Activated effector memory CD4-positive, alpha-beta T cell treated with anti-CD3 and anti-CD28 coated beads, Interleukin-2, amount 50 U/mL, for 16 hours (primary cell): ENCODE measurements at places on chromosomes 12 and 14.

DNA sequence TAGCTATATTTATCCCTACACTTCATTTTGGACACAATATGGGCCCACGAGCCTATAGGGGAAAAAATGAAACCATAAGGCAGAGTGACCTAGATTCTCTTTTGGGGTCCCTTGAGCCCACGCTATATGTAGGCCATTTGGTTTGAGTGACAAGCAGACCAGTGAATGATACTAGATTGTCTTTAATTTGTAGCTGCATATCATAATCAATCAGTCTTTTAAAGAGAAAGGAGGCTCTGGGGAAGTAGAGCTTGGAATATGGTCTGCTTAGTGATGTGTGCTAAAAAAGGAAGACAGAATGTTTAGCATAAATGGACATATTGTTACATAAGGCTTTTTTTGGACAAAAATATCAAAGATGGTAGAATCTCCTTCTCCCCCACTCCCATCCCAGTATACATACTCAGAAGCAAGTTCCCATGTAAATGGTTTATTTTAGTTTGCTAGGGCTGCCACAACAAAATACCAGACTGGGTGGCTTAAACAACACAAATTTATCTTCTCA lies 140.8 kb downstream of the CAPZA3 start:
- no peak for DNase-seq

GRCh38 chr14:49702725-49703124 lies 9.8 kb downstream of the KLHDC1 start:
- no peak for DNase-seq

GRCh38 chr14:69036757-69037506 lies 57.8 kb upstream of the ACTN1 start:
- DNase-seq = no peak

DNA sequence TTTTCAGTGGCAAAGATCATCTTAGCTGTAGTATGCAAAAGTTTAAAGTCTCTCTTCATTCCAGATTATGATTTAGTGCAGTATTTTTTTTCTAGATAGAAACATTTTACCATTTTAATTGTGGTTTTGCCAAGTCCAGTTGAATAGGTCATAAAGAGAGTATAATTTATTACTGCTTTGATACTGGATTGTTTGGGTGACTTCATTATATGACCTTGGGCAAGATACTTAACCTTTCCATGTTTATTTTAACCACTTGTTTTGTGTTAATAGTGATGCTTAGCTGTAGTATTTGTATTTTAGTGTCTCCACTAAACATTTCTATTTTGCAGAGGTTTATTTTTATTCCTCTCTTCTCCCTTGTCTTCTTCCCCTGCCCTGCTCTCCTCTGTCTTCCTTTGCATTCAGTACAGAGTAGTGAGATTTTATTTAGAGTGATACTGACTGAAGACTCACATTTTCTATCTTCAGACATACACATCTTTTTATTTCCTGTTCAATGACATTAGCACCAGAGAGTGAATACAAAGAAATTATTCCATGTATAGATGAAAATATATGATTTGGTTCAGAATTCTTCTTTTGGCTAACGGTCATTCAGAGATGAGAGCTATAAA lies 215.2 kb downstream of the ERC1 start:
- DNase-seq = no peak

- no peak for DNase-seq
These were observed 707 bp downstream of the G2E3 start for GRCh38 chr14:30559638-30560091.

GRCh38 chr14:83071888-83072501 lies 1538.3 kb upstream of the SEL1L start:
- DNase-seq = no peak

DNA sequence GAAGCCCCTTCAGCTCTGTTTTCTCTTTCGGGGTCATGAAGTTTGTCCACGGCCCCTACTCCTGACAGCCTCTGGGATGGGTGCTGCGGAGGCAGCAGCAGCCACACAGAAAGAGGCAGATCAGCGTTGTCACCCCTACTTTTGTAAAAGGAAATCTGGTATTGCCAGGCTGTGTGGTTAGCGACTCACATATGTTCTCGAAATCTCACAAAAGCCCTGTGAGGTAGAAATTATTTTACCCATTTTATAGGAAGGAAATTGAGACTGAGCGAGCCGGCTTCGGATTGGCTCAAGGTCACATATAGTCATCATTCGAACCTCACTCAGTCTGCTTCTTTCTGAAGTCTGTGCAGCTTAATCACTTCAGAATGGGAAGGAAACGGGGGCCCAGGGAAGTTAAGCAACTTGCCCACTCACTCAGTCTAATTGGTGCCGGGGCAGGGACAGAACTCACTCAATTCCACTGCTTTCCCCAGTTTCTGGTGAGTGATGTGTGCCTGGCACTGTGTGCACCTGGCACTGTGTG lies 1.1 kb upstream of the CKAP4 start:
- DNase-seq = peak; percentile 74

- no peak for DNase-seq
These were observed 46.6 kb upstream of the PLEKHG6 start for GRCh38 chr12:6263931-6264330.

- no peak for DNase-seq
These were observed 1009.1 kb upstream of the FLRT2 start for GRCh38 chr14:84520711-84521338.

GRCh38 chr14:93592786-93593185 lies 162.0 kb downstream of the UNC79 start:
- DNase-seq = no peak

DNA sequence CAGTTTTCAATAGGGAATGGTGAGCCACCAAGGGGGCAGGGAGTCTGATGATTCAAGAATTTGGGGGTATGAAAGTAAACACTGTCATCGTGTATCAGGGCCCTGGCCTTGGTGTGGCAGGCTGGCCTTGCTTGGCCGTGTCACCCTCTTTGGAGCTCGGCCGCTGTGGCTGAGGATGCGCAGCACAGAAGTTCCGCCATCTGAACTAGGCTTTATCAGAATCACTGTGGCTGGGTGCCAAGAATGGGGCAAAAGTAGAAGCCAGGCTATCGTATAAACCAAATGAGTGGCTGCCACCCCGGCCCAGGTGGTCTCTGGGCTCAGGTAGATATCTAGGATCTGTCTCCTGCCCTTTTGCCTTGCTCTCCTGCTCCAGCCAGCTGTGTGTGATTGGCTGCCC lies 137.4 kb downstream of the PAPOLA start:
- no peak for DNase-seq

DNA sequence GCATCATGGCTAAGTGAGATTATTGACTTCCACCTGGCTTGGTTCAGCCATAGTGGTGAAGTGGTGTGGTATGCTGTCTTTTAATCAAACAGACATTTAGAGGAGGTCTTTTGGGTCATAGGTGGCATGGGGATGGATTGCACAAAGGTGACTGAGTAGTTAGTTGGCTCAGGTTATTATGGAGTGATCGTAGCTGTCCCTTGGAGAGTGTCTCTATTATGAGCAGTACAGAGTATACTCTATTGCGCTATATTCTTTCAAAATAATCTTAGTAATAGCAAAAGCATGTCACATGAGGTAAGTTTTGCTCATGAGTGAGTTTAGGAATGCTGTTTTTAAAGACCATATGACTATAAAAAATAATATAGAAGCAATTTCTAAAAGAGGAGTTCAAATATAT lies 60.4 kb downstream of the RASSF8 start:
- no peak for DNase-seq

- no peak for DNase-seq
These were observed 5.6 kb downstream of the KRR1 start for GRCh38 chr12:75505706-75506312.

GRCh38 chr12:53160673-53161072 lies 19.8 kb upstream of the ZNF740 start:
- DNase-seq = no peak

DNA sequence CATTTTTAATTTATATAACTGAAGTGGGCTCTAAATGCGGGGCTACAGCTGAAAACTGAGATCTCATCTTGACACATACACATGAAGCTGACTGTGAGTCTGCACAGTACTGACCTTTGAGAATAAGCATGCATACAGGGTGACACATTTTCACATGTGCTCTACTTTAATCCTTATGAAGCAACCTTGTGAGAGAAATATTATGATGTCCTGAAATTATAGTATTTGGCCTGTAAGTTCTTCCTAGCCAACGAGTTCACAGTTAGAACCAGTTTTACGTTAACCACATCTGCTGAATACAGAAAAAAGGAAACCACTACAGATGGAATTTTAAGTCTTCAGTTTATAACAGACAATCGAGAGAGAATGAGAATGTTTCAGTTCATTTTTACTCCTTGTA lies 70.3 kb downstream of the SPPL3 start:
- no peak for DNase-seq

DNA sequence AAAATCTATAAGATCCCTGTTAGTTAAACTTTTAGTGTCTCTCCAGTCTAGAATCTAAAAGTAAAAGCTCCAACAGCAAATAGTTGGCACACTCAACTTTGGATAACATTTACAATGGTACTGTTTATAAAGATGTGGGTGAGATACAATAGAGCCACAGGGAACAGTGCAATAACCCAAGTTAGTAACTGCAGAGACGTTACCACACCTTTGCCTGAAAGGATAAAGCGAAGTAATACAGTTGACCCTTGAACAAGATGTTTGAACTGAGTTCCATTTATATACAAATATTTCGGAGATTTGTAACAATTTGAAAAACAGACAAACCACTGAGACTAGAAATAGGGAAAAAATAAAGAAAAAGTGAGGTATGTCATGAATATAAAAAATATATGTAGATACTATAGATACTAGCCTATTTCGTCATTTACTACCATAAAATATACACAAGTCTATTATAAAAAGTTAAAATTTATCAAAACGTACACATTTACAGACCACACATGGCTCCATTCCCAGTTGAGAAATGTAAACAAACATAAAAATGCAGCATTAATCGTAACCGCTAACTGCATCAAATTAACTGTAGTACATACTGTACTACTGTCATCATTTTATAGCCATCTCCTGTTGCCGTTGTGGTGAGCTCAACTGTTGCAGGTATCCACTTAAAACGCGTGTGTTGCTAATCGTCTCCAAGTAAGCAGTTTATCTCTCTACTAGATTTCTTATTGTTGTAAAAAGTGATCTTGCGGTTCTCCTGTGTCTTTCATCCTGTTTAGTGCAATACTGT lies 56.5 kb upstream of the HIF1A start:
- DNase-seq = no peak

- no peak for DNase-seq
These were observed 38.7 kb upstream of the DUSP6 start for GRCh38 chr12:89390802-89391673.

- DNase-seq = no peak
These were observed 79.7 kb downstream of the PTPRR start for GRCh38 chr12:70840656-70841350.

DNA sequence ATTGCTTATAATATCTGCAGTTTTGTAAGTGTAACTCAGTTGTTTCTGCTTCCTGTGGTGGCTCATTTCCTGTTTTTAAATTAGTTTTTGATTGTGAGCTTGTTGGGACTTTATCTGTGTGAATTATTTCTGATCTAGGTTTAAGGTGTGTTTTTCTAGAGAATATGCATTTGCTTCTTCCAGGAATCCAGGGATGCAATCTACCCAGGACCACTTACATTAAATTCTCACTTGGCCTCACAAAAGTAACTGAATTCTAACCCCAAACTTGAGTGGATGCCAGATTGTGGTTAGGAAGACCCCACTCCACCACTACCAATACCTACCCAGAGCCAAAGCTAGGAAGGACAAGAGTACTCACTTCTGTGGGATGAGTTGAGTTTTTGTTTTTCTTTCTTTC lies 11.9 kb downstream of the STYX start:
- DNase-seq = no peak

GRCh38 chr12:118436986-118437385 lies 60.6 kb downstream of the SUDS3 start:
- no peak for DNase-seq

- no peak for DNase-seq
These were observed 93.5 kb downstream of the PLEKHA5 start for GRCh38 chr12:19223018-19223417.

GRCh38 chr12:7069386-7069785 lies 8.9 kb downstream of the C1S start:
- DNase-seq = no peak

- no peak for DNase-seq
These were observed 55.7 kb downstream of the TRIM9 start for GRCh38 chr14:51039252-51039651.

- DNase-seq = no peak
These were observed 743.4 kb downstream of the RPS29 start for GRCh38 chr14:48842785-48843184.

GRCh38 chr14:93156693-93157369 lies 27.9 kb downstream of the MOAP1 start:
- DNase-seq = no peak

DNA sequence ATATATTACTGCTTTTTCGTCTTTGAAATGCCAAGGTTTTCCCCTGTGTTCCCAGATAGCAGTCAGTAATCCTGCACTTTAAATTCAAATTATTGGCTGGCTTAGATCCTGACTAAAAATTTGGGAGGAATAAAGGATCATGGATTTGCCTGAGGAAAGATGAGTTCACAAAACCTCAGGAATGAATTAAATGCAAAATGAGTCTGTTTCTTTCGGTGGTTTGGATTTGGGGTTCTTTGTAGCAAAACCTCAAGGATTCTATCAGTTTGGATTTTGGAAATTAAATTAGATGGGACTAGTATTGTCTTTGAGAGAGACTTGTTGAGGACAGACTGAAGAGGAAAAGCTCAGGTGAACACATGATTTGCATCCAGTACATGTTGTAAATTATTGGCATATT lies 36.1 kb downstream of the PPFIBP1 start:
- no peak for DNase-seq

DNA sequence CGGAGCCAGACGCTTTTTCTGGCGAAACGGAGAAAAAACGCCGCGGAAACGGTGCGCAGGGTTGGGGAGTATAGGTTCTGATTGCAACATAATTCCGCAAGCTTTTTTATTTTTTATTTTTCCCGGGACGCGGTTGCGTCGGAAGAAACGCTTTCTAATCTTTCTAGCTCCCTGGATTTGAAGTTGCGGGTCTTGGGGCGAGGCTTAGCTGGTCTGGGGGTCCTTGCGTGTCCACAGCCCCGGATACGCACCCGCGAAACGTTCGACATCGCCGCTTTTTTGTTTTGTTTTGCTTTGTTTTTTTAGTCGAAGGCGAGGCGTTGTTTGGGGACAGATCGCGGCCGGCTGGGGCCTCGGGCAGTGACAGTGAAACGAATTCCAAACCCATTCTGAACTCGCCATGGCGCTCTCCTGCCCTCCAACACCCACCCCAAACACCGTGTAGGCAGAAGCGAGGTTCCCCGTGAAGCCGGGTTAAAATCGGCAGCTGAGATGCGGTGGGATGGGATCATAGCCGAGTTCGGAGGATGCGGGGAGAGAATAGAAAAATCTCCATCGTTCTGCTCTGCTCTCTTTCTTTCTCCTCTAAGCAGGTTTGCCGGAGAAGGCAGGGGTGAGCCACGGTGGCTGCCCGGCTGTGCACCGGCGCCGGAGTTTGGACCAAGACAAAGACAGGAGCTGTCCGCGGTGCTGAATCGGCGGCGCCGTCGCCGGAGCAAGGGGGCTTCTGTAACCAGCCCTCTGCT lies 8.1 kb upstream of the LHX5 start:
- DNase-seq = no peak
